Fibroblast of skin of right quadriceps (primary cell): ENCODE measurements at places on chromosomes 1 and 21.

GRCh38 chr1:157696966-157697628, 3.5 kb downstream of the FCRL3 start:
- no peak for DNase-seq

GRCh38 chr1:9624081-9624480, 27.4 kb upstream of the PIK3CD start:
- DNase-seq, result no peak

GRCh38 chr1:227391211-227391610, 72.9 kb upstream of the CDC42BPA start:
- DNase-seq, result no peak

DNA sequence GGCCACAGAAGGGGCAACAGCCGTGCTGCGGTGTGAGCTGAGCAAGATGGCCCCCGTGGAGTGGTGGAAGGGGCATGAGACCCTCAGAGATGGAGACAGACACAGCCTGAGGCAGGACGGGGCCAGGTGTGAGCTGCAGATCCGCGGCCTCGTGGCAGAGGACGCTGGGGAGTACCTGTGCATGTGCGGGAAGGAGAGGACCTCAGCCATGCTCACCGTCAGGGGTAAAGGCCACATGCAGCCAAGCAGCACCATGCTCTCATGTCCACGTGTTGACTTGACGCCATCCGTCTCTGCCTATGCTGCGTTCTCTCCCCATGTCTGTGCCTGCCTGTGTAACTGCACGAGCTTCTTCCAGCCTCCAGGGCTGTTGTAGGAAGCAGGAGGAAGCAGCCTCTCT, 85.5 kb downstream of the OBSCN start:
- DNase-seq, result no peak

DNA sequence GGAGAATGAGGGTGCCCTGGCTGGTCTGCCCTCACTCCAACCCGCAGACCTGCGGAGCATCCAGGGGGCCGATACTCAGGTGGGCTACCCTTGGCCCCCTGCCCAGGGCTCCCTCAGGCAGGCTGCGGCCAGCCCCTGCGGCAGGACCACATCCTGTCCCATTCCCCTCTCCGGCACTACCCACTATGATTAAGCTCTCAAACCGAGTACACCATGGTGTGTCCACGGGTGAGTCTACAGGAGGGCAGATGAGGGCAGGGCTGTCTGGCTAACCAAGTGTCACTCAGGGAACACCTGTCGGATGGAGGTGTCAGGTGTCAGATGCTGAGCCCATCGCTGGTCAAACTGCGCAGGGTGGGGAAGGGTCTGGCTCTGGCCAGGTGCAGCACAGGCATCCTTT, 47.2 kb downstream of the SLC66A1 start:
- DNase-seq, result no peak

GRCh38 chr21:42199868-42200463, 19.0 kb upstream of the ABCG1 start:
- peak; percentile 47 for DNase-seq

GRCh38 chr1:174023440-174023839, 1.3 kb upstream of the RC3H1 start:
- peak; percentile 28 for DNase-seq

DNA sequence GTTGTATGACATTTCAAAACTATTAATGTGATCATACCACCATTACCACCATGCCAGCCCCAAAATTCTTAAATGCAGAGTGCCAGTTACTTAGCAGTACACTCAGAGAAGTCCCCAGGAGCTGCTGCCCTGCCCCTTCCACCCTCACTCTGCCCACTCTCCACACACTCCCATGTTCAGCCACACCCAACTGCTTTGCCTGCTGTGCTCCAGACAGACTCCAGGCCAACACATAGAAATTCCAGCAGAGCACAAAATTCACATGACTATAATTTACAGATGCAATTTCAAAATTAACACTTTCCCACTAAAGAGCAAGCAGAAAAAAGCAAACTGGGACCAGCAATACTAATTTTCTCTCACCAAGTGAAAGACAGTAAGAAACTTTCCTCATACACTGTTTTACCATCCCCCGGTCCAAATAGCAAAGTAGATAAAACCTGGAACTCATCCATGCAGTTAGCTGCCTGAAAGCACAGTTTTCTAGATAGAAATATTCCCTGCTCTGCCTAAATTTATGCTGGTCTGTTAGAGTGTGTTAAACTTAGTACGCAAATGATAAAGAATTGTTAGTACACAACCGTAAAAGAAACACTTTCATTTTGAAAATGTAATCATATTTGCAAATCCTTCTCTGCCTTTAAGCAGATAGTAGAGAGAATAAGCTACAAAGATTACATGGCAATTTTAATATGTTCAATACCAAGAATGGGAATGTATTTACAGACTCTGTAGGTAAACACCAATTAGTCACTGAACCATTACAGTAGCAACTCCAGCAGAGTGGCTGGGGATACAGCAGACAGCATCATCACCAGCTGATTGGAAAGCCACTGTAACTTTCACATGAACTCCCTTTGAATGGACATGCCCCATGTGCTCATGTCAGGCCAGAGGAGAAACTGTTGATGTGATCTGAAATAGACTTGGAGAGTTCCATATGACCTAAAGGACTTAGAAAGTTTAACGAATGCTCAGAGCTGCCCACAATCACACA, 176.5 kb downstream of the VAV3 start:
- no peak for DNase-seq

DNA sequence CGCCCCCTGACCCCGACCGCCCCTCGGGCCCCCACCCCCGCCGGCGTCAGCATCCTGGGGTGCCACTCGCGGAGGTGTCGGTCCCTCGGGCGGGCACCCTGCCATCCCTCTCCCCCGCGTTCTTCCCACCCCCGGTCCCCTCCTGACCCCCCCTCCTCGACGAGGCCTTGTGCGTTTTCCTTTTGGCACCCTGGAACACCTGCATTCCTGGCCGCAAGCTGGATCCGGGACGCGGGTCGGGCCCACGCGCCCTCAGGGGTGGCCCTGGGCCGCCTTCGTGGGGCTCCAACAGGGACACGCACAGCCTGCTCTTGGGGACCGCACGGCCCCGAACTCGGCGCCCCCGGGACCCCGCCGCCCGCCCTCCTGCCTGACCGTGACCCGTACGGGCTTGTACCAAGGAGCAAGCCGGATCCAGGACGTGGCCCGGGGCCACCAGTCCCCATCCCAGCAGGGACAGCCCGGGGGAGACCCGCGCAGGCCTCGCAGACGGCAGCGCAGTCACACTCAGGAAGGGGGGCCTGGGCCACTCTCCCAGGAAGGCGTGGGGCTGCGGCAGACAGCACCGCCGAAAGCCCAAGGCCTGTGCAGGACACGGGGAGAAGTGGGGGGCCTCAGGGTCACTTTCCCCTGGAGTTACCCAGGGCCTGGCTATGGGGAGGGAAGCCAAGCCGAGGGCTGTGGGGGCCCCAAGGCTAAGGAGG, 579 bp upstream of the SLC19A1 start:
- no peak for DNase-seq

GRCh38 chr1:53669621-53670191, 69.3 kb downstream of the GLIS1 start:
- DNase-seq, result no peak

DNA sequence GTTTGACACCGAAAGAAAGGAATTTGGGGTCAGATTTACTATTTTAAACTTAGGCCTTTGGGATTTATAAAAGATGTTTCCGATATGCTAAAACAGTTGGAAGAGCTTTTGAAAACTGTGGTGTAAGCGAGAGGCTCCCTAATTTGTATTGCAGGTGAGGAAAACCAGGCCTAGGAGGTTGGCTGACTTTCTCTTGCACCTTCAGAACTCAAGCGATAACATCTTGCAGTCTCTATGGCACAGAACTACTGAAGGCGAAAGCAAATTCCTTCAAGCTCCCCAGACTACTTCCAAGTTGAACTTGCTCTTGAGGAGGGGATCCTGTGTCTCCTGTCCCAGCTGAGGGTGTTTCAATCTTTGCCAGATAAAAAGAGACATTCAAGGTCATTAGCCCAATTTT, 685.7 kb downstream of the ADGRL2 start:
- no peak for DNase-seq

DNA sequence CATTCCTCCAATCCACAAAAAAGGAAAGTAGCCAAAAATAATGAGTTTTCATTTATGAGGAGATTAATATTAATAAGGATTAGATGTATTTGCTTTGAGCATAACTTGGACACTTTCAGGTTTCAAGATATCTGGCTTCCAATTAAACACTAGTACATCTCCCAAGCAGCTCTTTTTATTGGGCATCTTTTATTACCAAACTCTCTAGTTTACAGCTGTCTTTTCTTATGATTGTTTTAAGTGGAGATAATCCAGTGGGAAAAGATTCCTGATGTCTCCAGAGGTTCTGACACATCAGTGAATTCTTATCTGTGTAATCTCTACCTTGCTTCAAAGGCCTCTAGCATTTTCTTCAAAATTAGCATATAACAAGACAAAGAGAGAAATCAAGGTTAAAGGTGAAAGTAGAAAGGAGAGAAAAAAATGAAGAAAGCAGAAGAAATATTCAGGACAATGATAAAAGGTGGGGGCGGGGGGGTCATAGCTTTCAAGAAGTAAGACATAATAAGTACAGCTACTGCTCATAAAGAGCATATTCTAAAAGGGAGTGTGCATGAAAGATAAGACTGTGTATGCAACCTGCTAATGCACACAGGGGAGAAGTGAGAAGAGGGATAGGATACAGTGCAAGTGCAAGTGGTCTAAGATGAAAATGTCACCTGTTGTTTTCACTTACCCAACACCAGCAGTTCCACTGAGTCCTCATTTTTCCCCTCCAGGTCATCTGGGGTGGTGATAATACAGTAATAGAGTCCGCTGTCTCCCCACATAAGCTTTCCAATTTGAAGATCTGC, 19.1 kb downstream of the ILDR2 start:
- no peak for DNase-seq

DNA sequence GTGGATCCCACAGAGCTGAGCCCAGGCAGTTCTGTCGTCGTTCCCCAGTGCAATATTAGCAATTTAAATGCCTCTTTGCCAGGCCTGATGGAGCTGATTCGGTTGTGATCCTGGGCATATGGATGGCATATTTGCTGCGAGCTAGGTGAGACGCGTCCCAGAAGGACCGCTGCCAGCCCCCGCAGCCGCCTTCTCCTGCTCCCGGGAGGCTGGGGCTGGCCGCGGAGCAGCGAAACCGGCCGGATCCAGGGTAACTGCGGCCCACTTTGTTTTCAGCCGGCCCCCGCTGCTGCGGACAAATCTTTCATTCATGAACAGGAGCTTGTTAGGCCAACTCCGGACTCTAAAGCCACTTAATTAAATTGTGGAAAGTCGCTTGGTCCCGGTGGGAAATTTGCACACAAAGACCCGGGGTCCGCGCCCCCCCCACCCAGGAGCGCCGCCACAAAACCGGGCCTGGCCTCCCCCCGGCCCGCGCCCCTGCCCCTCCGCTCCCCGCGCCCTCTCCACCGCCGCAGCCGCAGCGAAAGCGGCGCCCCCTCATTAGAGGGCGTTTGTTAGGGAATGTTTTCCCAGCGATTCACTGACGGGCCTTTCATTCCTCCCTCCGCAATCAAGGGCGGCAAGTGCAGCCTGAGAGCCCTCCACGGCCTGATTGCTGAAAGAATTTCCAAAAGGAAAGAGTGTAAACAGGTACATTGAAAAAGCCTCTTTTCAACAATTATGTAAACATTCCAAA, 383.3 kb downstream of the RRAGC start:
- no peak for DNase-seq

- no peak for DNase-seq
Measured at GRCh38 chr1:170594066-170594626, 62.2 kb downstream of the GORAB start.

- peak; percentile 27 for DNase-seq
Measured at GRCh38 chr1:16026723-16027484, 5.1 kb downstream of the CLCNKA start.

DNA sequence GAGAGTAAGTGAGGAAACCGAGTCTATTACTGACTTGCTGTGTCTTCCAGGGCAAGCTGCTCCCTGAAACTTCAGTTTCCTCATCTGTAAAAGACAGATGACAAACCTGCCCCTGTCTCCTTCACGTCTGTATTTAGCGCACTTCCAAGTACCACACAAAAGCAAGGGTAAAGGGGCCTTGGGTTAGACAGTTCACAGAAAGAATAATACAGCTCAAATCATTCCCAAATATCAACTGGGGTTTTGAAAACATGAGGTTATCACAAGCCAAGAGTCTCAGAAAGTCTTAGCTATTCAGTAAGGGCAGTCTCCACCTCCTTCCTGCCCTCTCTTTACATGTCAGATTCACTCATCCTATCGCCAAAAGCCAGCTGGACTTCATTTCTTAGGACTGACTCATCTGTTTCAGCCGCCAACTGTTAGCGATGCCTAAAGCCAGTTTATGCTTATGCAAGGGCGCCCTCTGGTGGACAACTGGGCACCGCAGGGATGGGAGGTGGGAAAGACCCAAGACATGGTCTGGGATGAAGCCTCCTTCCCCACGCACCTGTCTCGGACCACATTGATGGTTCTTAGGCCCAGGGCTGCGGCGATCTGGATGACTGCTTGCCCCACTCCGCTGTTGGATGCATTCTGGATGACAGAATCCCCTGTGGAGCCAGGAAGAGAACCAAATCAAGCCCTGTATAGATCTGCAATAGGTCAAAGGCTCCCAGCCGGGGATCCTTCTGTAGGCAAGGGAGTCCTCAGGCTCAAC, 21.1 kb upstream of the SRSF4 start:
- peak; percentile 97 for DNase-seq

DNA sequence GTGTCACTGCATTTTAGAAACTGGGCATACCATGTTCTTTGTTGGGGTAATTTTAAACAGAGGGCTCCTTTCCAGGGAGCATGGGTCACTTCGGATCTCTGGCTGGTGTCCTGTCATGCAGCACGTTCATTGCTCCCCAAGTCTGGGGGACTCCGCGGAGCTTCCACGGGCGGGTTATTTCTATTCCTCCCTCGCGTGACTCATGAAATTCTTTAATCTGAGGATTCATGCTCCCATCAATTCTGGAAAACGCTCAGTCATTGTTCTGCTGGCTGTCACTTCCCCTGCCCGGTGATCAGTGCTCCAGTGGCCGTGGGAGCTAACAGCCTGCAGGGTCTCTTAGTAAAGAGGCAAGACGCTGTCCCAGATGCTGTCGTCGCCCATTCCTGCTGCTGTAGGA, 28.1 kb downstream of the CFAP74 start:
- no peak for DNase-seq

GRCh38 chr1:57248830-57249229, 175.0 kb downstream of the DAB1 start:
- DNase-seq, result no peak

- no peak for DNase-seq
Measured at GRCh38 chr1:201014816-201015200, 8.7 kb downstream of the KIF21B start.

DNA sequence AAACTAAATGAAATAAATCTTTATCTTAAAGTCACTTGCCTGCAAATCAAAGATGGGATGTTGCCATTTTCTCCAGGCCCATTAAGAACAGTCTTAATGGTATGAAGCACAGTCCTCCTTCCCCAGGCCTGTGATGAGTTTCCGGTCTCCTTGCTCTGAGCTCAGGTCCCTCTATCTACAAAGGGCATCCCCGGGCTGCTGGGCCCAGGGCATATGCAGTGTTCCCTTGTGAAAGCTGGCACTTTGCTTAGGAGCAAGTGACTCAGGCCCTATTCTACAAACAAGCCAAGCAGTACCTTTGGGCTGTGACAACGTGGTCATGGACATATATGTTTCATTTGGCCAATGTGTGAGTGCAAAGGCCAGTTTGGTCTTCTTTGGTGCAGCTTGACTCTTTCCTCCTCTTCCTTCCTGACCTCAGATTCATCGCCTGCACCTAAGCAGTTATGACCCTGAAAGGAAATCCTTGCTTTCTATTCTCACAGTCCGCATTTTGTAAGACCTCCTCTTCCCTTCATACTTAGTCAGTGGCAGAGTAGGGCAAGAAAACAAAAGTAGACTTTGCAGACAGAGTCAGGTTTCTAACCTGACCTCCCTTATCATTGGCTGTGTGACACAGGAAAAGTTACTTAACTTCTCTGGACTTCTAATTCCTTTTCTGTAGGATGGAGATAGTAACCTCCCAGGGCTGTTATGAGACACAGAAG, 109.5 kb downstream of the ERG start:
- no peak for DNase-seq
